ENCODE measurements at places on chromosomes 1 and 21.

DNA sequence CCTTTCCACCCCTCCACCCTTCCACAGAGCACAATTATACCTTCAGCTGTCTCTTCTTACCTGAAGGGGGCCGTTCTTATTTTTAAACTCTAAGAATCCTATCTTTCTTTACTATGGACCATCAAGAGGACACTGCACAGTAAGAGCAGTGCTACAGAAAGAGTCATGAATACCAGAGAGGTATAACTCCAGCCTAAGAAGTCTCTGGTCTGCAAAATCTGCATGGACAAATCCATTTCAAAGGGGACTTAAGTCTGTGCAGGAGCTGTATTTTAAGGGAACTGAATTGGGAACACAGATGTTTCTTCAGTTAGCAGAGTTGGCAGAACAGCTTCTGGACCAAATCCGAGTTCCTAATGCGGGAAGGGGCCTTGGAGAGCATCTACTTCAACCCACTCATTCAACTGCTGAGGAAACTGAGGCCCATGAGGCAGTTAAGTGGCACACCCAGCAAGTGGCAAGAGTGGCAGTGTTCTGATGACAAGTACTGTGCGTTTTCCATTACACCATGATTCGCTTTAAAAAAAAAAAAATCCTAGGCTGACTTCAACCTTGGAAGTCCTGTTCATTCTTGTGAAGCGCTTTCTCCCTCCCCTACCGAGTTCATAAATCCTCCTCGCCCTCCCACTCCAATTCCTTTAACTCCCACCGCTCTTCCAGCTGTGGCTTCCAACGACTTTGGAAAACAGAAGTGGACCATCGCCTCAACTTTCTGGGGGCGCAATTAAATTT lies 1.8 kb downstream of the PLPP3 start:
- DNase-seq: no peak

- DNase-seq: no peak
Measured at GRCh38 chr1:24551960-24552571, 3.8 kb upstream of the NCMAP start.

- DNase-seq: no peak
Measured at GRCh38 chr1:94866164-94866807, 46.1 kb downstream of the SLC44A3 start.

DNA sequence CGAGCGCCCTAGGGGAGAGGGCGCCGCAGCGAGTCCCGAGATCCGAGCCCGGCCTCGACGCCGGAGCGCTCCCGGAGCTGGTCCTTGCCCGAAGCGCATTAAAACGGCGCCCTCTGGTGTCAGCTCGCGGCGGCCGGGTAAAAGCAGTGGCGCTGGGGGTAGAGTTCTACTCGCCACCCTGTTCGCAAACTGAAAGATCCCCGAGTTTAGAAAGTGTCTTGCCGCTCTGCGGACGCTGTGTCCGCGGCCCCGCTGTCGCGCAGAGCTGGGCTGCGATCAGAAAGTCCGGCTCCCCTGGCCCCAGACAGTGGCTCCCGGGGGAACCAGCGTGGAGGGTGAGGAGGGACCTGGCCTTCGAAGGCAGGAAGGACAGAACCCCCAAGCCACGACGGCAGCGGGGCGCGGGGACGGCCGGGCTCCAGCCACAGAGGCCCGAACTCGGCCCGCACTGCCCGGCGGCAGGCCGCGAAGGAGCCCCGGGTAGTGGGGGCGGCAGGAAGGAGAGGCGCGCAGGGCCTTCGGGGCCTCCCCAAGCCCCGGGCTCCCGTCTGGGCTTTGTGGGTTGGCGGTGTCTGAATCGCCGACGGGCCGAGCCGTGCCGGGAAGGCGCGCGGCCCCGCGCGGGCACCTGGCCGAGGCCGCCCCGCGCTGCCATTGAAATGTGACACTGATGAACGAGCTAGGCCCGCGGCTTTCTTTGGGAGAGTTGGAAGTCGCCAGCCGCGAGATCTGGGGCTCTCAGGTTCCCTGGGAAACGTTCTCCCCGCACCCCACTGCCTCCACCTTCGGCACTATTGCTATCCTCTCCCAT lies 39.1 kb upstream of the NFIA start:
- DNase-seq: peak; percentile 85

DNA sequence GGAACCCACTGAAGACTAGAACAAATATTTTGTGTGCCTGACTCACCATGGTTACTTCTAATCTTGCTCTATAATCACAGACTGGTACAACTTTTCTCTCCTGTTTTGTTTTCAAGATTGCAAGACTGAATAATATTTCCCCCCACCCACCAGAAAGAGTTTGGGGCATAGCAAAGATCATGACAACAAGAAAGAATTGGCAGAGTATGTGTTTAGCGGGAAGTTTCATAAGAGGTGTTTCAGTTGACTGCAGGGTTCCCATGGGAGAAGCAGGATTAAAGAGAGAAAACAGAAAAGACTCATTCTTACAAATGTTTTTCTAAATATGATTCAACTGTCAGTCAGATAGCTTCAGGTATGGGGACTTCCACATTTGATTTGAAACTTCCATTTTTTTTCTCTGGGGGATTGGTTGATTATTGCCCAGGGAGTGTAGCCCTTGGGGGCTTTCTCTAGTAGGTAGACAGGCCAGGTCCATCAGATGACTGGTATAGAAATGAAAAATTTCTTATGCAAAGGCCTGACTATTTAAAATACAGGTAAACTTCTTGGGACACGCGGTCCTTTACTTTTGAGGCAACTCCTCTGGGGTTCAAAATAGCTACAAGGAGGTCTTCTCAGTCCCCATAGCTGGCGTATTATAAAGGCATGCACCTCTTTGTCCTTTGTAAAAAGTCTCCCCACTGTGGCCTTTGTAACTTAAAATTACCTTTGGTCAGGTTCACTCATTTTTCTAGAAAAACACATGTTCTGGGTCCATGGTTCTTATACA lies 13.9 kb downstream of the OR14I1 start:
- no peak for DNase-seq

Measured in stimulated activated CD4-positive, alpha-beta T cell treated with anti-CD3 and anti-CD28 coated beads, Interleukin-4, amount 100 ng/mL, for 24 hours (primary cell).